ENCODE measurements at places on chromosomes 3 and 15. TPM values are rescaled to one million over a fixed set of nuclear protein-coding genes. Genes with fewer than 3 reads are reported as not detected.
A peak's percentile ranks its signal among the peaks of the same experiment; 100 is the strongest.

DNA sequence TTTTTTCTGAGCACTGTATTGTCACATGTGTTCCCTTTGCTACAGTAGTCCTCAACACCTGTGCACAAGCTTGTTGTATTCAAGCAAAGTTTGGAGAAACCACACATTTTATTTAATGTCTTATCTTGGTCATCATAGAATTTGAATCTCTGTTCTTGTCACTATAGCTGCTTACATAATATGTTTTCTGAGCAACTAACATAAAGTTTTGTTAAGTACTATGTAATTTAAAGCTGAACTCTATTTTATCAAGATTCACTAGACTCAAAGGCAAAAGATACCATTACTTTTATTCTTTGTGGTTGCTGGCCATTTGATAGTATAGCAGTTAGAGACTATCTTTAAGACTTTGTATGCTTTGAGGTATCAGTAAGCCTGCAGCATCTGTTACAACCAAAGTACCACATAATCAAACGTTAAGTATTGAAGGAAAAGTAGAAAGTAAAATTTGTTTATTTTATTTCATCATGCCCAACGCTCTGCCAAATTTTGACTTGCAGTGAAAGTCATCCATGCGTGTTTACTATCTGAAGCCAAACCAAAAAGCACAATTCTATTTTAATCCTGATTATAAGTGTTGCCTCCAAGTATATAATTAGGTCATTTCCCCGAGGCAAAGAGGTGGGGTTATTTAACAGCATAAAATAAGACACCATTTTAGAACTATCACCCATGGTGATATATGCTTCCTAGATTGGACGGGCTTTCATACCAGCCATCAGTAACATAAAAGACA is 10.3 kb upstream of the ABHD10 start:
- no peak for DNase-seq

GRCh38 chr15:70589728-70590127 is 173.6 kb downstream of the UACA start:
- no peak for DNase-seq

DNA sequence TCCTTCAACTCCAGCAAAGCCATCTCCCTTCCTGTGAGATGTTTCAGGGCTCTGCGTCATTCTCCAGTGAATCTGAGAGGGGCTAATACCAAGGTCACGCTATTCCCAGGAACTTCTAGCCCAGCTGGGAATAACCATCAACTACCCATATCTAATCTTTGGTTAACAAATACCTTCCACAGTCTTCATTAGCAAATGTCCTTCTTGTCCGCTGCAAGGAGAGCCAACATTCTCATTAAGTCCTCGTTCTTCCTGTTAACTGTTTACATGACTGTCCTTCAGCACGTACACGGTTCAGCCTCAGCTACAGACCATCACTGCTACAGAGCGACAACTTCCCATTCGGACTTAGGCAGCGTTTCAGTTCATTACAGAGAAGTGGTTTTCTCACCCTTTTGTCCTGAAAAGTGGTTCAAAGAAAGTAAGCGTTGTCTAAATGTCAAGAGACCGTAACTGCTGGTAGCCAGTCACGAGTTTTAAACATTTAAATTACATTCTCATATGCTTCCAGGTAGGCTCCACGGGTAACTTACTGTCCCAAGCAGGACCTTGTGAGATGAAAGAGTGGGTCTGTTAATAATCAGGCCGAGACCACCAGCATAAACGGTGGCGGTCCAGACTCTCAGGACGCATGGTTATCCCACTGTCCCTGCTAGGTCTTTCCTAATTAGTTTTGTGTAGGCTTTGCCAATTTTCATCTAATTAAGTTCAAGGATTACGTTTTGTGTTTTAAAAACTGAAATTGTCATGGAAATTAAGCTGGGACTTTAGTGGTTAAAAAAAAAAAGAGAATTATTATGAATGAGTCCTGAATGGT is 63.8 kb downstream of the CHSY1 start:
- no peak for DNase-seq

GRCh38 chr15:80152896-80153876 is at the start of gene FAH:
TSS of gene FAH (plus strand) at chr15:80152999. CDS start at chr15:80153055, 56 bp downstream.
- no peak for DNase-seq

The TRIM71 gene
- not detected for total RNA-seq

The CHAC1 gene
- 3.0 TPM for total RNA-seq

DNA sequence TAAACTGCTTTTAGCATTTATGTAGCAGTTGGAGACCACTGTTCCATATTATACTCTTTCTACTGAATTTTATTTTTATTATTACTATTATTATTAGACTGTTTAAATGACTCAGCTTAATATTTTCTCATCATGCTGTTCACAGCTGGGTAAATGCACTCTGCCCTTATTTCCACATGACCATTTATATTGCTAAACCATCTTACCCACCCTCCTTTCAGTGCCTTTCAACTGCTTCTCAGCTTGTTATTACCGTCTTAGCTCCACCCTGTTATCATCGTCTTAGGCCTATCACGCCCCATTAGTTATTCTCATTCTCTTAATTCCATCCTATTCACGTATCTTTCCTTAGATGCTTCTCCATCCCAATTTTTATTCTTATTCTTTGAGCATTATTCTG is 212.6 kb downstream of the GAP43 start:
- no peak for DNase-seq

- peak; percentile 72 for DNase-seq
Measured at GRCh38 chr3:52243791-52244628, 1.5 kb upstream of the PPM1M start.

GRCh38 chr3:160331127-160331937 is 67.7 kb downstream of the IFT80 start:
- no peak for DNase-seq

- DNase-seq = no peak
Measured at GRCh38 chr15:36605604-36606263, 26.3 kb downstream of the CDIN1 start.

The NME9 gene
- total RNA-seq = not detected

The GHSR gene
- 0.99 TPM for total RNA-seq

DNA sequence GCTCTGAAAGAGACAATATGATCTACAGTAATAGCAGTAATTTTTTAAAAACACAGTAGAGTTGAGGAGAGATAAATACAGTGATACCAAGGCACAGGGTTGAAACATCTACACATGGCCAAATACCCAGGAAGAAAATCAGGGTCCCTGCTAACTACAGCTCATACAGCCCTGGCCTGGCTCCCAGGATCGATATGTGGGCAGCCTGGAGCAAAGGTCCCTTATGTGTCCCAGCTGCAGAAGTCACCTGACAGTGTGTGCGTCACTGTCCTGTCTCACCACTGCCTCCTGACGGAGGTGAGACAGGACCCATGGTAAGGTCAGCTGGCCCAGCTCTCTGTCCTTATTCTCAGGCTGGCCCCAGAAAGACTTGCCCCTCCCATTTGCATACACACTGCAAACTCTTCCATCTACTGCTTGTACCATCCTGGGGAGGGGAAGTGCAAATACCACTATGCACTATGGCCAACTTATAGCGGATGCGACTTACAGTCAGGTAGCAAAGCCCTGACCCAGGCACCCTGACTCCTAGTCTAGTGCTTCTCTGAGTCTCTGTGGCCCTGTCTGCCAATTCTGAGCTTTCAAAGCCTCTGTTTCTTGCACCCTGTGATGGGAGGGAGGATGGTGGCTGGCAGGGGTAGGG is 22.0 kb upstream of the BCL2L10 start:
- no peak for DNase-seq

DNA sequence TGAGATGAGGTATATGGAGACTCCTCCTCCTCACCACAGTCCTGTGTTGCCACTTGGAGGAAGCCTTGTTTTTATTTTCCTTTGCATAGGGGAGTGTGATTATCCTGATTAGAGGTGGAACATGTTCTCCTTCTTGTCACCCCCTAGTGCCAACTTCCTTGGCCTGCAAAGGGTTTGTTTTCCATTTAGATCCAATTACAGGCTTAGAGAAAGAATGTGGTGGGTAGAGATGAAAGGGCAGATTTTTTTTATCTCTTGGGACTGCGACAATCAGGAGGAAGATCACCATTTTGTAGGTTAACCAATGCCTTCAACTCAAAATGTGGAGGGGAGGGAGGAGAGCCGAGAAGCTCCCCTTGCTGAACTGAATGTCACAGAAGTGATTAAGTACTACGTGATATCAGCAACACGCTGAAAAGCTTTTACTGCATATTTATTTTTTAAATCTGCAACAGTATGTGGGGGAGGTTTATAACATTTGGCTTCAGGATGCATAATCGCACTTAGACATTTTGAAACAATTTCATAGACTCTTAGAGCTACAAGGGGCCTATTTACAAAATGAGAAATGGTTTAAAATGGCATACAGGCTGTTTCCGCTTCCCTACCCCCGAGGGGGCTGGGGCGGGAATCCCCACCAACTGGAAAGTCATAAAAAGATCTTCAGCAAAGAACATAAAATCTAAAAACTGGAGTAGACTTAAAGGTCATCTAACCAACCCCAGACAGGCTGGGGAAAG is 2.4 kb downstream of the LMCD1 start:
- no peak for DNase-seq

GRCh38 chr3:11907667-11908660 is 61.3 kb upstream of the TAMM41 start:
- no peak for DNase-seq

DNA sequence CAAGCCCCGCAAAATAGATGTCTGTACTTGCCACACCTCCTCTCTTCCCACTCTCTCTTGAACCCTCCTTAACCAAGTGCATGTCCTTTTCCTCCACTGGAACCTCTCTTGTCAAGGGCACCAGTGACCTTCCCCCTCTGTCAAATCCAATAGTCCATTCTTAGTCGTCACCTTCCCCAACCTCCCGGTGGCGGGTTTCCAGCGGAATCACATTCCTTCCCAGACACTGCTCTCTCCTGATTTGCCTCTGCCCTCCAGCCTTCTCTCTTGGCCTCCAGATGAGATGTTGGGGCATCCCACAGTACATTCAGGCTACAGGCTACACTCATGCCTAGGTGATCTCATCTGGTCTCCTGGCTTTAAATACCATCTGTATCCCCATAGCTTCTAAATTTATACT is 31.1 kb downstream of the SCN5A start:
- DNase-seq = no peak

The CLDN16 gene
- not detected for total RNA-seq

DNA sequence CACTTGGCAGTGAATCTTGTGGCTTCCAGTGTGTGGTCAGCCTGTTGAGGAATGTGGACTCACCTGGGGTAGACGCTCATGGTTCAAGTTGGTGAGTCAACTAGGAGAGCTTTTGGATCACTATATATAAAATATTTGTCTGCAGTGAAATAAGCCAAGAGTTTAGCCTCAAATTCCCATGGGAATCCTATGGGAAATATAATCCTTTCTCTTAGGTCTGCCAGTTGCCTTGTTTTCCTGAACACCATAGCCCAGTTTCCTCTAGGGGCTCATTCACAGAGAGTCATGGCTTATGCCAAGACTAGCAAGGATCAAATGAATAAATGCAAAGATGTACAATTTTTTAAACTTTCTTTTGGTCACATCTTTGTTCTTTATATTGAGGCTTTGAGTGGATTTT is 100.1 kb upstream of the NPHP3 start:
- DNase-seq = no peak

- DNase-seq = no peak
Measured at GRCh38 chr3:4551794-4552442, 58.8 kb downstream of the ITPR1 start.

The WDR48 gene
- total RNA-seq = 50.2 TPM

The OSTN gene
- total RNA-seq = 0.82 TPM

Measured in sigmoid colon (tissue), 7 donors.